Fibroblast of the aortic adventitia (primary cell): ENCODE measurements at places on chromosomes 6 and 20.

DNA sequence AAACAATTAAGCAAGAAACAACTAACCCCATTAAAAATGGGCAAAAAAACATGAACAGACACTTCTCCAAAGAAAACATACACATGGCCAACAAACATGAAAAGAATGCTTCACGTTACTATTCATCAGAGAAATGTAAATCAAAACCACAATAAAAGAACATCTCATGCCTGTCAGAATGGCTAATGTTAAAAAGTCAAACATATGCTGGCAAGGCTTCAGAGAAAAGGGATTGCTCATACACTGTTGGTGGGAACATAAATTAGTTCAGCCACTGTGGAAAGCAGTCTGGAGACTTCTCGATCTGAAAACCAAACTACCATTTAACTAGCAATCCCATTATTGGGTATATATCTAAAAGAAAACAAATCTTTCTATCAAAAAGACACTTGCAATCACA is 217.5 kb downstream of the TINAG start:
- DNase-seq = peak; percentile 2

- peak; percentile 81 for DNase-seq
These were observed at the start of gene SFT2D1 for GRCh38 chr6:166342349-166343149. Gene SFT2D1, minus strand, starts transcription at chr6:166342545. Its CDS starts 64 bp downstream, at chr6:166342481.

DNA sequence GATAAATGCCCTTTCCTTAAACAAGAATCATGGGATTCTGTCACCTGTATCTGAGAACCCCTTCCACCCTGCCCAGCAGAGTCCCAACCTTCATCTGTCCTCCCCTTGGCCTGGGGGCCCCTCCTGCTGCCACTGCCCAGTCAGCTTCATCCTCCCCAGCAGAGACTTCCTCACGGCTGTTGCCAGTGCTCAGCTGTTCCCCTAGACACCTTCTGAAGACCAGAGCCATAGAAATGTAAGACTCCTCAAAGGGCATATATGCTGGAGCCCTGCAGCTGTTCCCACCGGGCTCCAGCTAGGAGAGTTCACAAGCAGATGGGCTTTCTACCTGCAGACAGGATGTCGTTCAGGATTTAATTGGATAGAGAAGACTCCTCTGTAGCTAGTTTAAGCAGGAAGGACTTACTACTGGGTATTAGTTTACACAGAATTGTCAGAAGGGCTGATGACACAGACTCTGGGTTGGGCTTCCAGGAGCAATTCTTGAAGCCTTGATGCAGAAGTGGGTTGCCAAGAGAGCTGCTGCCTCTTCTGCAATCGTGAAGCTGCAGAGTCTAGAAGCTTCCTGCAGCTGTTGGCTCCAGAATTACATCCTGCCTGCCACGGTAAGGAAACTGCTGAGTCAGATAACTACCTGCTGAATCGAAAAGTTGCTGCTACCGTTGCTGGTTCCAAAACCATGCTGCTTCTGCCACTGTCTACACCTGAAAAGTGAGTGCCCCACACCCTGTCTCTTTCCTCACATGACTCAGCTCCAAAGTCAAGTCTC is 57.1 kb upstream of the MLN start:
- DNase-seq = peak; percentile 54

GRCh38 chr6:87574237-87574804 is 15.5 kb downstream of the RARS2 start:
- no peak for DNase-seq

DNA sequence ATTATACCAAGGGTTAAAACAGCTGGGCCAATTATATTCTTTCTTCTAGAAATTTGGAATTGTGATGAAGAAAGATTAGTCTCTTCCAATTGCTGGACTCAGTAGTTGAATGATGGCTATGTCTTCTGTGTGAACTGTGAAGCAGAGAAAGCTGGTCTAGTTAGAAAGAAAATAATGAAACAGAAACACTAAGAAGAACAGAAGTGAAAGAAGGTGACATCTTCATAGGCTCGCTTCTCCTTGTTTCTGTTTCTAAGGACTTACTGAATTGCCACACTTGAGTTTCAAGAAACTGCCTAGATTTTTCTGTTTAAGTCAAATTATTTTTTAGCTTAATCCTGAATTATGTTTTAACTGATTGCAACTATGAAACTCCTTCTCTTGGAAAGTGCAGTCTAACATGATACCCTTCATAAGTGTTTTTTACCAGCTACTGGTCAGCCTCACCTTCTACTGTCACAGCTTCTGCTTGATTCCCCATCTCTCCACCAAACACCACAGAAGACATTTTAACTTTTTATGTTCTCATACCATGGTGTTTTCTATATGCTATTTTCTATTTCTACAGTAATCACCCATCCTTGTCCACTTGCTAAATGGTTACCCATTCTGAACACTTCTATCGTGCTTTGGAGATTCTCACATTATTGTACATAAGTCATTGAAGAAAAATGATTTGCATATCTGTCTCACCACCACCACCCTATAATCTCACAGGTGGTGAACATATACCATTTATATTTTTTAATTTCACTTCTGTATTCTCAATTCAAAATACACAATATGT is 268.8 kb downstream of the GRIK2 start:
- no peak for DNase-seq

DNA sequence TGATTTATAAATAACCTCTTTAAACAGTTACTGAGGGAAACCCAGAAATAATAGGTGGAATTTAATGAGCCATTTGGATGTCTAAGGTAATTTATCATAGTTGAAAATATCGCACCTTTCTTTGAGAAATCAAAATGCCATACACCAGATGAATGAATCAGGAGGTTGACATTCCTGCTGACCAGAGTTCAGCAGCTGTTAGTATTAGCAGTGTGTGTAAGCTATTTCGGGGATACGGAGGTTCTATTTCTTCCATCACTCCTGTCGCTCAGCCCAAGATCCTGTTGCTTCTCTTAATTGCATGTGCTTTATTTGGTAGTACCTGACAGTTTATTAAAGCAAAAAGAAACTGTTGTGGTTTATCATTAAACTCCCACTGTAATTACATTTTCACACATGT is 67.1 kb downstream of the HDGFL1 start:
- DNase-seq = no peak

DNA sequence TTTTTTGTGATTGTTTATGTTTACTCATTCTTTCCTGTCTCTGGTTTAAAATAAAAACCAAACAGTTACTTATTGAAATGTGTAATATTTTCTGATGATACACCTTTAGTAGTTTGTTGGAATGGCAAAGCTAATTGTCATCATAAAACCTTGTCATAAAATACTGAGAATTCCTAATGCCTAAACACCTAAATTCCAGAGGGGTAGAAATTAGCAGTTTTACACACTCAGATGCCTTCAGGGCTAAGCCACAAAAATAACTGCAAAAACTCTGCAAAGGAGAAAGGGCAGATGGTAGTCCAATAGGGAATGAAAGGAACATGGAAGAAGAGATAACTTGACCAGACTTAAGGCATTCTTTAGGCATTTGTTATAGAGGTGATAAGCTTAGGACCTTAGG is 30.3 kb downstream of the FAM83B start:
- no peak for DNase-seq

DNA sequence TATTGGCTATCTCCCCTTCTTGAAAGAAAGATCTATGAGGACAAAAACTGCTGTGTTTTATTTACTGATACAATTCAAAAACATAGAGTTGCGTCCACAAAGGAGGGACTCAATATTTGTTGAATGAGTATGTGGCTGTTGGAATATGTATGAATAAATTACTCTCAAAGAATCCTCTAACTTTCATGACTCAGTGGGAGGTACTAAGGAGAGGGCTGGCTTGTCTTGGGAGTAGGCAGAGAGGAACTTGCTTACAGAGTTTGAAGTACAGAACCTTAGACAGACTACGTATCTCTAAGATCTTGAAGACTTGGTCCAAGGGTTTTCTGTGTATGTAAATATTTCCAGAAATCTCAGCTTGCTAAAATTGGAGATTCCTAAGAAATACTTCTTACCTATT is 504.0 kb upstream of the PTCHD4 start:
- DNase-seq = peak; percentile 46

GRCh38 chr6:148179786-148180185 is 162.9 kb upstream of the SASH1 start:
- DNase-seq = peak; percentile 40

DNA sequence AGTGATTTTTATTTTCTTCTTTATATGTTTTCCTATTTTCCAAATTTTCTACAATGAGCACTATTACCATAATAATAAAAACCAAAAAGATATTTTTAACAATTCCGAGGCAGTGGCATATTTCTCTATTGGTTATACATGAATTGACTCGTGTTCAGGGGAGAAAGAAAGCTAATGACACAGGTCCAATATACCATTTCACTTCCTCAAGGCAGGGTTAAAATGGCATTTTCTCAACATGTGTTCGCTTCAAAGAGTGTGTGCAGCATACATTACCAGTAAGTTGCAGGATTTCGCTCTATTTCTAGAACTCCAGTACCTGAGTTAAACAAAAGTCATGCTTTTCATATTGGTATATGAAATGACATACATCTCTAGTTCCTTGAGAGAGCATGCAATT is 35.1 kb upstream of the DTNBP1 start:
- DNase-seq = no peak

DNA sequence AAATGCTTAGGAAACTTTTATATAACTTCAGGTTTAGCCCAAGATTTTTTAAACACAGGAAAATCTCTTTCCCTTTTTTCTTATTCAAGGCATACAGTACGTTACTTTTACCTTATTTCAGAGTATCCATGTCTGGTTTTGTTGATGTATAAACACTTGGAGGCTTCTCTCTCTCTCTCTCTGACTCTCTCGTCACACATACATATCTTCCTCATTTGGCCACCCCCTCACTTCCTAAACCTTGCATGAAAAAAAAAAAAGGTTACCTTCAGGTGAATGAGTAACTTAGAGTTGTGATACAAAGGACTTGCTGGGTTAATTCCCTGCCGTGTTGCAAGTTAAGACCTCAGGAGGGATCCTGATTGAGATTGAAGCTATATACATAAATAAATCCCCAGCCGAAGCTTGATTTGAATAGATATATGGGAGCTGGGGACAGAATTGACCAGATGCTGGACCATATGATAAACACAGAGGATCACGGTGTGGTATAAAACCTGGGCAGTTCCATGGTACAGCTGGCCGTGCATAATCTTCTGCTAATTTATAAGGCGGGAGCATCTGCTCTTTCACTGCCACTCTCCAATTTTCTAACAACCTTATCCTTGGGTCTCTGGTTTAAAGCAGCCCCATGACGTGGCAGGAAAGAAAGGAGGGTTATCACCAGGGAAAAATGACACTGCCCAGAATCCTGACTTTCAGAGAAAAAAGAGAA is 55.1 kb upstream of the IL20RA start:
- DNase-seq = no peak

GRCh38 chr6:37714836-37715420 is 17.2 kb upstream of the MDGA1 start:
- DNase-seq = no peak

GRCh38 chr20:52313341-52313963 is 121.9 kb upstream of the ZFP64 start:
- peak; percentile 13 for DNase-seq
